ENCODE measurements at places on chromosomes 11 and 22. TPM values are rescaled to one million over a fixed set of nuclear protein-coding genes. Genes with fewer than 3 reads are reported as not detected.

The OR51B5 gene
- 0.99 TPM for total RNA-seq

The THY1 gene
- total RNA-seq, result 4.5 TPM

The SYVN1 gene
- 76.2 TPM for total RNA-seq

The DLG2 gene
- total RNA-seq, result 19.5 TPM

The IGLL5 gene
- 34.5 TPM for total RNA-seq

The KDELR3 gene
- 7.5 TPM for total RNA-seq

The ILK gene
- total RNA-seq, result 192 TPM

The SLC7A4 gene
- 8.1 TPM for total RNA-seq

The VWCE gene
- total RNA-seq, result 4.1 TPM

The TIMP3 gene
- total RNA-seq, result 279 TPM

The CCDC134 gene
- 10.4 TPM for total RNA-seq

The NLRP6 gene
- total RNA-seq, result 0.36 TPM

The SPON1 gene
- 37.1 TPM for total RNA-seq

The AGBL2 gene
- total RNA-seq, result 4.9 TPM

The OR5L2 gene
- not detected for total RNA-seq

The KCTD21 gene
- 6.7 TPM for total RNA-seq

The OR2D2 gene
- 1.0 TPM for total RNA-seq

The NXPE2 gene
- 0.21 TPM for total RNA-seq

The MAML2 gene
- 35.8 TPM for total RNA-seq

The CHRM4 gene
- total RNA-seq, result not detected

The BCO2 gene
- 8.7 TPM for total RNA-seq

The SCGB1D2 gene
- not detected for total RNA-seq

The CADM1 gene
- total RNA-seq, result 58.0 TPM

The TNNT3 gene
- total RNA-seq, result 57.7 TPM

The KLHL35 gene
- total RNA-seq, result 1.5 TPM

The SYNGR1 gene
- 32.6 TPM for total RNA-seq

The OTOG gene
- 0.31 TPM for total RNA-seq

The NXPE1 gene
- total RNA-seq, result not detected

The DEPDC7 gene
- 0.86 TPM for total RNA-seq

The TXNRD2 gene
- total RNA-seq, result 41.6 TPM

The ZBTB16 gene
- total RNA-seq, result 166 TPM

The C22orf42 gene
- not detected for total RNA-seq

The OR6M1 gene
- not detected for total RNA-seq

The NPTXR gene
- 27.0 TPM for total RNA-seq

The ASCL2 gene
- 7.9 TPM for total RNA-seq

The PLA2G6 gene
- 56.4 TPM for total RNA-seq

The ROM1 gene
- total RNA-seq, result 5.4 TPM

The CPT1B gene
- 62.3 TPM for total RNA-seq

The F2 gene
- total RNA-seq, result not detected

The GALNT18 gene
- 13.3 TPM for total RNA-seq

The FXYD6 gene
- 41.8 TPM for total RNA-seq

The IGHMBP2 gene
- total RNA-seq, result 31.5 TPM

The GSTT2B gene
- total RNA-seq, result 6.9 TPM

The CALCB gene
- total RNA-seq, result 0.18 TPM

The ARRB1 gene
- total RNA-seq, result 53.4 TPM

The MRGPRX4 gene
- total RNA-seq, result not detected

The LRRC32 gene
- 83.7 TPM for total RNA-seq

The OR5B12 gene
- not detected for total RNA-seq

The GAB4 gene
- 0.23 TPM for total RNA-seq

The INPP5J gene
- total RNA-seq, result 4.8 TPM

The SERHL2 gene
- total RNA-seq, result 10.8 TPM

The RBFOX2 gene
- total RNA-seq, result 115 TPM

The NEFH gene
- 0.86 TPM for total RNA-seq

The CYTH4 gene
- total RNA-seq, result 16.3 TPM

The MPEG1 gene
- 9.4 TPM for total RNA-seq

The RFPL1 gene
- not detected for total RNA-seq

The OR52I2 gene
- total RNA-seq, result not detected

The CREB3L1 gene
- total RNA-seq, result 39.6 TPM
